ENCODE measurements at places on chromosomes 1 and 21.

- DNase-seq, result no peak
Observed at GRCh38 chr1:9787702-9788101, 36.1 kb downstream of the CLSTN1 start.

DNA sequence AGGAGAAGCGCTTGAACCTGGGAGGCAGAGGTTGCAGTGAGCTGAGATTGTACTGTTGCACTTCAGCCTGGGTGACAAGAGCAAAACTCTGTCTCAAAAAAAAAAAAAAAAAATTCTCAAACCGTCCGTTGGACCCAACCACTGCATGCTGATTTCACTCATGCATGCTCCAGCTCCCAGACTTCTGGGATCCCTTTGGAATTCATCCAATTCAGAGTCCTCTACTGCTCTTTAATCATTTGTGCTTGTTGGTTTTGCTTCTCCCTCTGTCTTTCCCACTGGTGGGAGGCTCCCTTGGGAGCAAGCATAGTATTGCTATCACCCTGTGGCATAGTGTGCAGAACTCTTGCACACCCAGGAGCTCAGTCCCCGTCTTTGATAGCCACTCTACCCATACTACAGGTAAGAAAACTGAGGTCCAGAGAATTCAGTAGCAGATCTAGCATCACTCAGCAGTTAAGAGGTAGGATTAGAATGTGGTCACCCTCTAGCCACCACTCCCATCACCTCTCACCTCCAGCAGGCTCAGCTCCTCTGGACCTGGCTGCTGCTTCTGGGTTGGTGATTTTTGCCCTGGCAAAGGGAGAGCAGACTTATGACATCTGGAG is 3.1 kb upstream of the LMNA start:
- DNase-seq, result no peak

GRCh38 chr1:89640440-89640839 is 7.5 kb downstream of the LRRC8C start:
- DNase-seq, result no peak

- no peak for DNase-seq
Observed at GRCh38 chr1:92482665-92483609, 3.8 kb downstream of the GFI1 start.

GRCh38 chr1:20165522-20165951 is 20.4 kb upstream of the UBXN10 start:
- DNase-seq, result no peak

DNA sequence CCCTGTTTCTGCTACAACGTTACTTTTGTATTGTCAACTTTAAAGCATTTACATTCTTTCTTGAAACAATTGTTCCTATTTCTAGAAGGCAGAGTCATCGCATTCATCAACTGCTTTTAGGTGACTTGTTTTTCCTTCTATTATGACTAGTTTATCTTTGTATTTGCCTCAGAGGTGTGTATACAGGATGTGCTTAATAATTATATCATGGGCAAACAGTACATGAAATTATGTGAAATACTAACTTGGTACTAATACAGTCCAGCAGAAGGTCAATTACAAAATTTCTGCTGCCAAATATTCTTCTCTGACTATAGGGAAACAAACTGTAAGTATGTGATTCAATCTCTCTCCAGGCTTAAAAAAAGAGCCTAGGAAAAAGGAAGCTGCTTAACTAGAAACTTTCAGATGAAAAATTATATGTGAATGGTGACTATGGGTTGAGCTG is 101.6 kb downstream of the C4BPA start:
- DNase-seq, result no peak

DNA sequence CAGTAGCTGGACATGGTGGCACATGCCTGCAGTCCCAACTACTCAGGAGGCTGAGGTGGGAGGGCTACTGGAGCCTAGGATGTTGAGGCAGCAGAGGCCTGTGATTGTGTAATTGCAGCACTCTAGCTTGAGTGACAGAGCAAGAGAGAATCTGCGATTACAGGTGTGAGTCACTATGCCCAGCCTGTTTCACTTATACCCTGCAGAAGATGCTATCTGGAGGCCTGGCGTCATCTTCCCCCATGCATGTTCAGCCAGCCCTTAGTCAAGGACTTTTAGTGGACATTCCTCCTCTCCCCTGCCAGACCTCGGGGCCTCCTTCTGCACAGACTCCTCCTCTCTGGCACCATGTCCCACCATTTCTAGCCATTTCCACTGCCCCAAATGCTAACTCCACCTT is 36.3 kb upstream of the RCC2 start:
- DNase-seq, result no peak

Measured in SHP77 (cell line).